ENCODE measurements at places on chromosomes 6 and 20.

- no peak for DNase-seq
Measured at GRCh38 chr6:101544286-101544685, 150.8 kb downstream of the GRIK2 start.

GRCh38 chr6:5809450-5809849 lies 197.3 kb downstream of the NRN1 start:
- no peak for DNase-seq

GRCh38 chr6:167523426-167523825 lies 198.5 kb downstream of the TTLL2 start:
- DNase-seq: no peak

DNA sequence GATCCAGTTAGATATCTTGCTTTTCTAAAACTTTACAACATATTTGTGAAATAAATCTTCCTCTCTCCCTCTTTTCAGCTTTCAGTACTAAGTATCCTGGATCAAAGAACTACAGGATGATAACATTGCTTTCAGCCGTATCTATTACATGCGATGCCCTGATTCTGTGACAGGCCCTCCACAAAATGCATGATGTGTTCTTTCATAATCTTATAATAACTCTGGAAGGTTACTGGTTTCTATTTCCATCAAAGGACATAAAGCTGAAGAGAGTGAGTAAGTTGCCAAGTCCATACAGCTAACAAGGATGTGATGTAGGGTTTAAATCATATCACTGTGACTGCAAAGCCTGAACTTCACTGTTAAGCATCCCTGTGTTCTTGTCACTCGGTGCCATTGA lies 62.9 kb upstream of the ADGRG6 start:
- DNase-seq: no peak

DNA sequence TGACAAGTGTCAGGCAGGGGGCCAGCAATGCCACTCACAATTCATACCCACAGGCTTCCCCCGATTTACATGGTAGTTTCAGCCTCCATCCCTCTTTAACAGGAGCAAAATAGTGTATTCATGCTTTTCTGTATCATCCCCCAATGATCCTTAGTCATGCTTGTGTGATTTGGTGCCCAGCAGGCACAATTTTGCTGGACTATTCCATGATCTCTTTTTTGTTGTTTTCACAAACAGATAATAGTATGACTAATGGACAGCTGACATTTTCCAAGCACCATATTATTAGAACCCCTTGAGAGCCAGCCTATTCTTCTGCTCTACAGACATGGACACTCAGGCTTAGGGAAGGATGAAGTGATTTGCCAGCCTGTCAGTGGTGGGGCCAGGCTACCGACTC lies 128.2 kb upstream of the RIPOR2 start:
- DNase-seq: no peak

- DNase-seq: no peak
Measured at GRCh38 chr6:152595499-152595898, 41.7 kb downstream of the SYNE1 start.

DNA sequence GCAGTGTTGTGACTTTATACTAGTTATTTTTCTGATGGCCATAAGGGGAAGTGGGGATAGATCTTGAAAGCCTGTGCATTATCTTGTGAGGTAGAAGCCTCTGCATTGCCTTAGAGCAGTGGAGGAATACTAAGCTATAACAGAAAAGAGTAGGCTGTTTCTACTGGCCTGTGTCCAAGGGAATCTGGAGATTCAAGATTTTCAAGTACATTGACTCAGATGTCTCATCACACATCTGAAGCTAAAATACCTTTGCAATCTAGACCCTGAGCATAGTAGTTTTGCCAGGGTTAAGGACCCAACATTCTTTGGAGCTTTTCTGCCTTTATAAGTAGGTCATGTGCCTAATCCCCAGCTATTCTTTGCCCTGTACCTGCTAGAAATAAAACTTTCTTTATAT lies 272.3 kb downstream of the TENT5A start:
- DNase-seq: no peak

DNA sequence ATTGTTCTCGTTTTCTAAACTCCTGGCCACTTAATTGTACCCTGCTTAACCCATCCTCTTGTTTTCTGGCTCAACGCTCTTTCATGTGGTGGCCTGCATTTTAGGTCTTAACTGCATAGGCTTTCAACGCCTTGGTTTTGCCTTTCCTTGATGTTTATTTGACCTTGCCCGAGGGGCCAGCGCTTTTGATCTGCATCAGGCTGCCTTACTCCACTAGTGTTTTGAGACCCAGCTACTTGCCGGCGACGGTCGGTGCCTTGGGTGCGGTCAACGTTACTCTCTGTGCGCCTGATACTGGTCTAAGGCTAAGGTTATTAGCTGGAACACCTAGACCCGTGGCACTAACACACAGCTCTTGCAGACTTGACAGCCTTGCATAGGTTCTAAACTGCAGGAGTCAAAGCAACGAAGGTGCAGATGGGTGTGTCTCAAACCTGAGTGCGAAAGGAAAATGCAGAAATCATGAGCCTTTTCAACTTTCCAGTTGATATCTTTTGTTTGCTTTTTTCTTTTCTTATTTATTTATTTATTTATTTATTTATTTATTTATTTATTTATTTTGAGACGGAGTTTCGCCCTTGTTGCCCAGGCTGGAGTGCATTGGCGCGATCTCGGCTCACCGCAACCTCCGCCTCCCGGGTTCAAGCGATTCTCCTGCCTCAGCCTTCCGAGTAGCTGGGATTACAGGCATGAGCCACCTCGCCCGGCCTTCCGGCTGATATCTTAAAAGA lies 138.8 kb downstream of the HFE start:
- DNase-seq: no peak

- peak; percentile 75 for DNase-seq
Measured at GRCh38 chr6:82144007-82144851, 103.3 kb downstream of the IBTK start.
